ENCODE measurements at places on chromosomes 11 and 22. TPM values are rescaled to one million over a fixed set of nuclear protein-coding genes. Genes with fewer than 3 reads are reported as not detected.

NNMT gene
- 74.7 TPM for total RNA-seq

GRCh38 chr11:125157953-125158680 is 6.4 kb upstream of the PKNOX2 start:
- DNase-seq, result no peak

DNA sequence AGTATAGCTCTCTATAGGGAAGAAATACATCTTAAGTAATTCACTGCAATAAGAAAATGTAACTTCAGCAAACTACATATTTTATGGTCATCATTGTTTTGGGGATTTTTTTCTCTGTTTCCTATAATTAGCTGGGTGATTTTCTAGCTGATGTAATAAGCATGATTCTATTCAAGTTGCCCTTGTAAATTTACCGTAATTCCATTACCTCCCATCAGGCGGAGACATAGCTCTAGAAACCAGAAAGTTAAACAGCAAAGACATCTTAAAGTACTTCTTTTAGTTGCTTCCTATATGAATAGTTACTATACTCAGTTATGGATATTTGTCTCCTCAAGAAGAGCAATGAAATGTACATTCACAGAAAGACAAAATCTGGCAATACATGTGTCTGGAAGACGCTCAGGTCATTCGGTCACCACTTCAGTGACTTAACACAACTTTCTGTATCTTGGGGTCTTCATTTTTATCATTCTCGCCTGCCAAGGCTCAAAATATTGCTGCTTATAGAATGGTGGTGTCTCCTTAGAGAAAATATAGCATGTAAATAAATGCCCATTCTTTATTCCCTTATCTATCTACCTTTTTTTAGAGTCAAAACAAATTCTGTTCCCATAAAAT is 239.9 kb upstream of the ZC3H12C start:
- peak; percentile 87 for DNase-seq

OTOG gene
- total RNA-seq, result not detected

DNA sequence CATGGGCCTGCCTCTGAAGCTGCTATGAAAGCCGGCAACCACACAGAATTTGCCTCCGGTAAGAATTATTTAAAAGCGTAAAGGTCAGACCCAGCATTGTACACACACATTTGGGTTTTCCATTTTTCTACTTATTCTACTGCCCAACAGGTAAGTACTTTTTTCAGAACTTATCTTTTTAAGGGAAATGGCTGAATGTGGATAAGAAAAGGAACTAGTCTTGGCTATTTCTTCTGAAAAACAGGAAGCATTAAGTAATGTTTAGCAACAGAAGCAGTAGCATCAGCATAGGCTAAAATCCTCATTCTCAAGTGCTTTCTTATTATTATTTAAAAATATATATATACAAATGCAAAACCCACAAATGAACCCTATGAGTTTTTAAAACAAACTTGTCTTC is 103.1 kb downstream of the MPPED2 start:
- DNase-seq, result no peak

DNA sequence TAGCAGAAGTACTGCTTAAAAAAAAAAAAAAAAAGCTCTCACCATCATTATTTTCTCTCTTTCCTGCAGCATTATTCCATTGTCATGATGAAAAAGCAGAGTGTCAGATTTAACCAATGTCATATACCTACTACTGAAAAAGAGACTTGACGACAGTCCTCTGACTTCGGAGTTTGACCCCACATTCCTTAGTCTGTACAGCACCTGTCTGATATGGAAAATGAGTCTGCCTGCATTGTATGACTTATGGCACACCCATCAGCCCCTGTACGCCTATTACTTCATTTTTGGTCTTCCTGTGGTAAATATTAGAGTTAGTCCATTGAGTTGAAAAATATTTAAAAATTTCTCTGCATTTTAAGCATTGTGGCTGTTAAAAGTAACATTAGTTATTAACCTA is 54.5 kb upstream of the NOX4 start:
- no peak for DNase-seq

OR5D14 gene
- total RNA-seq, result not detected

RIC3 gene
- not detected for total RNA-seq

PVALB gene
- not detected for total RNA-seq

FJX1 gene
- total RNA-seq, result 8.4 TPM

OR2AG2 gene
- total RNA-seq, result 0.28 TPM

DNA sequence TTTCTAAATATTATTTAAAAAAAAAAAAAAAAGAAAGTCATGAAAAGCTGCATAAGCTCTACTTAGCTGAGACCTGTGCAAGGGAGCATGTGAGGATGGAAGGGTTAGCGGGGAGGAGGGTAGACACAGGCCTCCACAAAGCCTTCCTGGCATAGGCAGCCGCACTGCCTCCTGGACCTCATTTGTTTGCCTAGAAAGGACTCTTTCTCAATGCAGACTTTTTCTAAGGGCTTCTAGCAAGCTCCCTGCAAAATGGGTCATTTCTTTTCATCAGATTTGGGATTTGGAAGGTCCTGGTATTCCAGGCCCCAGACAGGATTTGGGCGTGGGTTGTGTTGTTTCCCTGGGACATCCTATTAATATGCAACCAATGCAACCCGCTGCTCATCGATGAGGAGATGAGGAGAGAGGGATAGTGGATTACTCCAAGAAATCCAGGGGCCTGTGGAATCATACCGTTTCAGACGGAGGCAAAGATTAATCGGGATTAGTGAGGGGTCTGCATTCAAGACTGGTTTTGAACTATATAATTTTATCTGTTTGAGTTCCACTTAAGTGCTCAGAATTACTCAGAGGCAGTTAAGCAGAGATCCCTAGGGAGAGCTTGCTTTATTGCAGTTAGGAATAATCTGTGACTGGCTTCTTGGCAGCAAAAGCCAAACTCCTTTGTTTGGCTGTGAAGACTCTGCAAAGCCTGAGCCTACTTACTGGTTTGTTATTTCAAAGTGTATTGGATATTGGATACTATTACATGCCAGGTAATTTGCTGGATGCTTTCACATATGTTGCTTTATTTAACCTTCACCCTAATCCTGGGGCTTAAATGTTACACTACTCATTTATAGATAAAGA is 106.9 kb upstream of the NAV2 start:
- peak; percentile 68 for DNase-seq
